ENCODE measurements at places on chromosomes 1 and 21.

- no peak for DNase-seq
Observed at GRCh38 chr1:48266576-48266975, 44.1 kb downstream of the SLC5A9 start.

- DNase-seq, result peak; percentile 72
Observed at GRCh38 chr21:36125512-36126207, 9.2 kb upstream of the CBR3 start.

- no peak for DNase-seq
Observed at GRCh38 chr1:31180338-31180737, 59.3 kb downstream of the NKAIN1 start.

- DNase-seq, result no peak
Observed at GRCh38 chr1:14926229-14926628, 227.3 kb upstream of the TMEM51 start.

DNA sequence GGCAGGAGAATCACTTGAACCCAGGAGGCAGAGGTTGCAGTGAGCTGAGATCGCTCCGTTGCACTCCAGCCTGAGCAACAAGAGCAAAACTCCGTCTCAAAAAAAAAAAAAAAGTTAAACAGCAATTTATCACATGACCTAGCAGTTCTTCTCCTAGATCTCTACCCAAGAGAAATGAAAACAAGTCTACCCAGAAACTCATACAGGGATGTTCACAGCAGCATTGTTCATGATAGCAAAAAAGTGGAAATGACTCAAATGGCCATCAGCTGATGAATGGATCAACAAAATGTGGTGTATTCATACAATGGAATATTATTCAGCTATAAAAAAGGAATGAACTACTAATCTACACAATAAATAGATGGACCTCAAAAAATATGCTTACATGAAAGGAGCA lies 12.2 kb upstream of the ID3 start:
- DNase-seq, result no peak

Measured in head of caudate nucleus (tissue), 42 donors.